Activated T-helper 1 cell treated with Interleukin-2 at 50 U/mL for 16 hours (primary cell): ENCODE measurements at places on chromosomes 5 and 9.

- no peak for DNase-seq
Observed at GRCh38 chr5:153237671-153238332, 252.7 kb upstream of the GRIA1 start.

GRCh38 chr9:93610206-93610605 is 33.8 kb downstream of the PHF2 start:
- no peak for DNase-seq

- DNase-seq = no peak
Observed at GRCh38 chr5:160475864-160476438, 54.3 kb downstream of the PTTG1 start.

- DNase-seq = peak; percentile 31
Observed at GRCh38 chr5:65760504-65761275, 38.7 kb downstream of the NLN start.

- DNase-seq = no peak
Observed at GRCh38 chr5:91586232-91586631, 203.1 kb upstream of the ARRDC3 start.

- no peak for DNase-seq
Observed at GRCh38 chr5:42812620-42813019, 928 bp upstream of the SELENOP start.

DNA sequence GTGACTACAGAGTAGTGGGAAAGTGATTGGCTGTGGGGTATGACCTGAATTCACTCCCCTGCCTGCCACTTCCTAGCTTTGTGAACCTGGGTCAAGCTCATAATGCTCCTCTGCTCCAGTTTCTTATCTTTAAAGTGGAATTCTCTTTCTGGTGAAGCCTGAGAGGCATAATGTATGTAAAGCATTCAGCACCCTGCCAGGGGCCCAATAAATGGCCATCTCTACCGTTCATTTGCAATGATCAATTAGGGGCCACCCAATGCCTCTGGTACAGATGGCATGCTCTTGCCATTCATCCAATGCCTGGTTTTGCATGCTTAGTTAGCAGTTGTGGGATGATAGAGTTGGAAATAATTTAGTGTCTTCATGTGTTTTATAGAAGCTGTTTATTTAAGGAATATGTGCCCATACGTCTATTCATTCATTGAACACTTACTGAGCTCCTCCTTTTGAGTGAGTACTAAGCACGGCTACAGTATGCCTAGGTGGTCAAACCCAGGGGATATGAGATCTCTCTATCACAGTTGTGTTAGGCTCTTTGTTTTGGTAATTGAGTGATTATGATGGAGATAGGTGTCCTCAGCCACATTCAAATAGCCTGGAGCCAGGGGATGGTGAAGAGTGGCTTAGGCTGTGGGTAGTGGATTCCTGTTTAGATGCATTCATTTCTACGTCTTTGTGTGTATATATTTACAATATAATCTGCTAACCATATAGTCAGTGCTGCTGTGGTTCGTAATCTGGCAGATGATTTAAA is 15.3 kb downstream of the ZNF462 start:
- no peak for DNase-seq

- DNase-seq = no peak
Observed at GRCh38 chr9:34431667-34432066, 26.7 kb downstream of the FAM219A start.

- no peak for DNase-seq
Observed at GRCh38 chr5:68122439-68123328, 92.9 kb upstream of the PIK3R1 start.

DNA sequence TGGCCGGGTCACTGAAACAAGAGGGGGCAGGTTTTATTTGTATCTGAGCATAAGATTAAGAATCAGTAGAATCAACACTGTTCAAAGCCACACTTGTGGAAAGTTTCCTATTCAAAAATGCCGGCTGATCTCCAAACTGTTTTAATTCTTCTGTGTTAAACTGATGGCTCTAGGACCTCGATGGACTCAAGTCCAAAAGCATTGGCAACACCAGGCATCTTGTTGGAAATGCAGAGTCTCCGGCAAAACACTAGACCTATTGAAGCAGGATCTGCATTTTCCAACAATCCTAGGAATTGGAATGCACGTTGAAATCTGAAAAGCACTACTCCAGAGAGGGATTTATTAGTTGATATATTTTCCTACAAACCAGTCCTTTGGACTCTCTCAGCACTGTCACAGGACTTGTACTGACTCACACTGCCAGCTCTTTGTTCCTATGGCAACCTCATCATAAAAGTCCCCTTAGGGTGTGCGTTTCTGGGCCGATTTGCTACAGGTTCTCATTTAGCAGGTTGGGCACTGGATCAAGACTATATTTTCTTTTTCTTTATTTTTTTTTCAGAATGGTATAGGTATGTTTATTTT is 48.1 kb upstream of the PCA3 start:
- no peak for DNase-seq

DNA sequence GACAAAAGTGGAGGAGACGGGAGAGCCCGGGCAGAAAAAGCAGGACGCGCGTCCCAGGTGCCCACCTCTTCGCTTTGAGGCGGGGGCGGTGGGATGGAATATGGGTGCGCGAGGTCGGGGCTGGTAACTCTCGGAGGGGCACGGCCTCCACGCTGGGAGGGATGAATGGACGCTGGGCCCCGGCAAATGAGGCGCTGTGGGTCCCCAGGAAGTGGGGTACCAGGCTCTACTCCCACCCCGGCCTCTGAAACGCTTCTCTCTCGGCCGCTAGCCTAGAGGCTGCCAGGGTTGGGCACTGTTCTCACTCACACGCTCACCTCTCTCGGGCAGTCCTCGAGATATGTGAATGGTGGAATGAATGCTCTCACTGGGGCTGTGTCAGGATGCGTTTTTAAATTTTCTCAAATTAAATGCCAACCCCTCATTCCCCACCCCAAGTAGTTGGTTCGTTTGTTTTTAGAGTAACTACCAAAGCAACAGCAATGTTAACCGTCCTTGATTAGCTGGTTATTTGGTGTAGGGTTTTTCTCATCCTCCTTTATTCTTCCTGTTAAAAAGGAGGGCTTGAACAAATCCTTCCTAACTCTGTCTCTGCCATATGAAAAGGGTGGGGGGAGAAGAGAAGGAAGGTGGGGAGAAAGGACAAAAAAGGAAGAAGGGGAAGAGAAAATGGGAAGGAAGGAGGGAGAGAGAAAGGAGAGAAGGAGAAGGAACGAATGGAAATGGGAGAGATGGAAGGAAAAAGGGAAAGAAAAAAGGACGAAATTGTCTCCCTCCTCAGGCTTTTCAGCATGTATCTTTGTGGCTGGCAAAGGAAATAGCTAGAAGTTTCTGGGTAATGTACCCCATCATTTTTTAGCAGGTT is 1.3 kb upstream of the EBF1 start:
- no peak for DNase-seq

GRCh38 chr5:138663009-138663408 is 87.8 kb upstream of the HSPA9 start:
- no peak for DNase-seq

GRCh38 chr5:56142233-56142613 is 90.9 kb downstream of the ANKRD55 start:
- DNase-seq = no peak

DNA sequence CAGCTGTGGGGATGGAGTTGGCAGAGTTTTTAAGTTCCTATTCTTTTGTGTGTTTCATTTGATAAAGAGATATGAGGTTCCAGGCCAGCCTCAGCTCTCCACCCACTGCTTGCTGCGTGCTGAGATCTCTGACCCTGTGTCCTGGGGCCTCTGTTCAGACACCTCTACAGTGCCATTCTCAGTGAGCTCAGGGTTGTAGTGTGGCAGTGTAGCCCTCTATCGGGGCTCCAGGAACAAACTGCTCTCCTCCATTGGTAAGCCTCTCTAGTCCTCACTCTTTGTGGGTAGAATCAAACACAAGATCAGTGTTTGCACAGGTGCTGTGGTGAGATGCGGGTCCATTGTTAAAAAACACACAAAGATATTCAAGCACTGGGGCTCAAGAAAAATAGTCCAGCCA is 386.6 kb upstream of the RPS23 start:
- no peak for DNase-seq

- DNase-seq = no peak
Observed at GRCh38 chr5:178711572-178711971, 18.9 kb downstream of the ZNF354A start.

DNA sequence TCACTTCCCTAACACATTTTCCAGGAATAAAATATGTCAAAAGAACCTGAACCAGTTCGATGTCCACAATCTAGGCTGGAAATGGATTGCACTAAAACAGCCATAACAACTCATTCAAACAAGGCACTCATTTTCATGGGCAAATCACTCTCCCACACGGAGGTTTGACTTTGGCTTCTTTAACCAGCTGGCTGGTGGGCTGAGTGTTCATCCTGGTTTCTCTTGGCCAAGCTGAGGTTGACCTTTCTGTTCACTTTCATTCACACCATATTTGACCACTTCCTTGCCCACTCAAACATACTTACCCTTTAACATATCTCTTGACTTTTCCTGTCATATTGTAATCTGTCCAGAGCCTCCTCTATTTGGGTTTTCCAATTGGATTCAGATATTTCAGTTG is 5.4 kb downstream of the IL7R start:
- no peak for DNase-seq

DNA sequence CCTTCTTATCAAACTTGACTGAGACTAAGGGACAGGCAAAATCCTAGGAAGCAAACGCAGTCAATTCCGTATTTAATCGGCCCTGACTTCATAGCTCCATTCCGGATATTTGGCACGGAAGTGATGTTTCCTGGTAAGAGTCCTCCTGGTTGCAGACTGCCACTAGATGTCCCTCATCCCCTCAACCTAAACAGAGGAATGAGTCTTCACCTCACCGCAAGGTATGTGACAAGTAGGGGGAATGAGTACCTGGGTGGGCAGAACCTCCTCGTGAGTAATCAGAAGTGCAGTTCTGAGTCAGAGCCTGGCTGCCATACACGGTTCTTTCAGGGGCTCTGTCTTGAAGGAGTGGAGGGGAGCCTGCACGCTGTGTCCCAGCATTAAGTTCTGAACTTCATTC is 173.6 kb downstream of the MUSK start:
- DNase-seq = no peak

GRCh38 chr9:108389056-108389455 is 466.7 kb downstream of the ACTL7B start:
- DNase-seq = no peak

DNA sequence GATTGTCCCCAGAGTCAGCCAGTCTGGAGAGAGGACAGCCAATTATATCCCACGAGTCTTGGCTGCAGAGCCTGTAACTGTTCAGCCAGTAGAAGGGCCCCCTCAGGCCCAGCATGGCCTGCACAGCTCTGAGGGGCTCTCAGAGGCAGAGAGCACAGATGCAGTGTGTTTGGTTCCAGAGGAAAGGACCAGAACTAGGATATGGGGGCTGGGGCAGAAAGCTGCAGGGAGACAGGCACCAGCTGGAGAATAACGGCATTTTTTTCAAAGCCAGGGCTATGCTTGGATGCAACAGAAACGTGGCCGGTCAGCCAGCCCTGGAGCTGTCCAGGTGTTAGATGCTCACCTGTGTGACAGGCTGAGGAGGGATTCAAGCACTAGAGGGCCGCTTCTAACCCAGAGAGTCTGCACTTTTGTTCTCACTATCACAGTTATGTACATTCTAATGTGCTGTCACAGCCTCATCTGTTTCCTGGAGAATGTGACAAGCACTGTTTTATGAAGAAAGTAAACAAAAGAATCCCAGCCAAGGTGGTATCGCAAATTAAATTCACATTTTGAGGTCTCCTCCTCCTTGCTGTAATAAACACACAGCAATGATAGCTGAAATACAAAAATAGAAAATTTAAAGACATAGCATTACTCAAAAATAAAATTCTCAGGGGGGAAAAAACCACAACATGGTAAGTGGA is 96.5 kb downstream of the GABBR2 start:
- DNase-seq = no peak

DNA sequence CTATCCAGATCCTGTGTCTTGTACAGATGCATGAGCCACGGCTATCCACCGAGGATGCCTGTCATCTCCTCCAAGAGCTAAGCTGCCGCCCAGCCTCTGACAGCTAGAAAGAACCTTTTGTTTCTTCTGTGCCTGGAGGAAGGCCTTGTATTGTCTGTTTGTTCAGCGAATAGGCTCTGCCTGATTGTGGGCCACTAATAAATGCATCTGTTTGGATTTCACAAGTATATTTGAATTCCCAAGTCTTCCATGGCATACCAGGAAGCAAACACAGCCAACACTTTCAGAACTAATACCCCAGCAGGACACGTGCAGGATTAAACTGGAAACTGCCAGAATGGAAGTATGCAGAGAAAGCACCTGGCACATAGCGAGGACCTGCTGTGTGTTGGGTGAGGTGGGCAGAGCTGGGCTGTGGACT is 92.7 kb upstream of the NEURL1B start:
- no peak for DNase-seq

GRCh38 chr9:129237803-129238202 is 59.7 kb upstream of the IER5L start:
- DNase-seq = no peak

GRCh38 chr5:132050661-132051552 is 9.5 kb upstream of the IL3 start:
- DNase-seq = no peak

- no peak for DNase-seq
Observed at GRCh38 chr9:132011896-132012295, 67.8 kb downstream of the MED27 start.

DNA sequence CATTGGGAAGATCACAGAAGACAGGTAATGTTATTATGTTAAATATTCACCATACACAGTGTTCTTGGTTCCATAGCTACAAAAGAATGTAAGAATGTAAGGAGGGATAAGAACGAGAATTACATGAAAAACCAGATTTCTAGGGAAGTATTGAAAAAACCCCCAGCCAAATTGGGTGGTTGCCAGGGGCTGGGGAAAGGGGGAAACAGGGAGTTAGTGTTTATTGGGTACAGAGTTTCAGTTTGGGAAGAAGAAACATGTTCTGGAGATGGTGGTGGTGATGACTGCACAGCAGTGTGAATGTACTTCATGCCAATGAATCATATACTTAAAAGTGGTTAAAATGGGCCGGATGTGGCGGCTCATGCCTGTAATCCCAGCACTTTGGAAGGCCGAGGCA is 40.3 kb downstream of the GLRX start:
- no peak for DNase-seq

DNA sequence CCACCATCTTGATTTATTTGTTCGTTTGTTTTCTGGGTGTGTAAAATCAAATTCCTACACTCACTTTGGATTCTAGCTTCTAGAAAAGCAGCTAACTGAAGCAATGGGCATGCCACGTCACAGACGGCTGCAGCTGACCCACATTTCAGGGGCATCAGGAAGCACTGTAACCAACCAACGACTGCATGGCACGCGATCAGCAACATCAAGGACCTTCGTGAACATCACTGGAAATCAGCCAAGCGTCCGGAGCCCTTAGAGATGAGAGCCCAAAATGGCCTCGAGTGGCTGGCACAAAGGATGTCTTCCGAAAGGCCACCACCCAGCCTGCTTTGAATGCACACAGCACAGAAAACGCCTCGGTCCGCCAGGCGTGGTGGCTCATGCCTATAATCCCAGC is 191.1 kb downstream of the OLFM1 start:
- no peak for DNase-seq

DNA sequence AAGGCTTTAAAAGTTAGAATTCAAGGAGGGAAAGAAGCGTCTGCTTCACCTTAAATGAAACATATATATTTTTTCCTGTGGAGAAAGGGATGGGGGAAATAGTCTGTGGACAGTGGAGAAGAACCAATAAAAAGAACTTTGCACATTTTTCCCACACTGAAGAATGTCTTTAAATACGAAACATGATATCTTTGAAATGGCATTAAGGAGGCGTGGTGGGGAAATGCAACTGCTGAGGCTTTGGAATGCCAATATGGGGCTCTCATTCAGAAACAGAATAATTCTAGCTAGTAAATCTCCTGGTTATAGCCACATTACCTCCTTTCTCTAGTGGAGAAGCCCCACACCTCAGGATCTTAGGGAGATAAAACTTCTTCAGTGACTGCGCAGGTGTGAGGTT is 46.8 kb downstream of the TNC start:
- DNase-seq = no peak

GRCh38 chr5:179610109-179610902 is 13.2 kb downstream of the HNRNPH1 start:
- no peak for DNase-seq
